Activated naive CD4-positive, alpha-beta T cell (primary cell): ENCODE measurements at places on chromosomes 16 and 17.

DNA sequence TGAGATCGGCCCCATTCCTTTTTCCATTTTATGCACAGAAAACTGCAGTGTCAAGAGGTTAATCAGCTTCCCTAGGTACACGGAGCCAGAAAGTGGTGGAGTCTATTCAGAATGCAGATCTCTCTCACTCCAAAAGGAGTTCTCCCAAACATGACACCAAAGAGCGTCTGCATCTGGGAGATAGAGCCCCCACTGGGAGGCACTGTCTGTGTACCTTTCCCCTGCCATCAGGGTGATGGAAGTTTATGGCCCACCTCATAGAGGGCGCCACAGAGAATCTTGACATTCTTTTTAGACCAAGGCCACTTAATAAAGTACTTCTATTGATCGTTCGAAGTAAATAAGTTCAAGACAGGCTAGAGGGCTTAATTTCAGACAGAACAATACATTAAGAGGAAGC, 493.7 kb upstream of the ERCC4 start:
- DNase-seq, result no peak

DNA sequence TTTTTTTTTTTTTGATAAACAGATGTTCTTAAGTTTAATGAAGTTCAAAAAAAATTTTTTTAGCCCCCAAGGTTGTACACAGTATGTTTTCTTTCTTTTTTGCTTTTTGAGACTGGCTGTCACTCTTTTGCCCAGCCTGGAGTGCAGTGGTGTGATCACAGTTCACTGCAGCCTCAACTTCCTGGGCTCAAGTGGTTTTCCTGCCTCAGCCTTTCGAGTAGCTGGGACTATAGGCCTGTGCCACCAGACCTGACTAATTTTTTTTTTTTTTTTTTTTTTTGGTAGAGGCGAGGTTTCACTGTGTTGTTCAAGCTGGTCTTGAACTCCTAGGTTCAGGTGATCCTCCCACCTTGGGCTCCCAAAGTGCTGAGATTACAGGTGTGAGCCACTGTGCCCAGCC, 12.8 kb downstream of the ITGAE start:
- no peak for DNase-seq

DNA sequence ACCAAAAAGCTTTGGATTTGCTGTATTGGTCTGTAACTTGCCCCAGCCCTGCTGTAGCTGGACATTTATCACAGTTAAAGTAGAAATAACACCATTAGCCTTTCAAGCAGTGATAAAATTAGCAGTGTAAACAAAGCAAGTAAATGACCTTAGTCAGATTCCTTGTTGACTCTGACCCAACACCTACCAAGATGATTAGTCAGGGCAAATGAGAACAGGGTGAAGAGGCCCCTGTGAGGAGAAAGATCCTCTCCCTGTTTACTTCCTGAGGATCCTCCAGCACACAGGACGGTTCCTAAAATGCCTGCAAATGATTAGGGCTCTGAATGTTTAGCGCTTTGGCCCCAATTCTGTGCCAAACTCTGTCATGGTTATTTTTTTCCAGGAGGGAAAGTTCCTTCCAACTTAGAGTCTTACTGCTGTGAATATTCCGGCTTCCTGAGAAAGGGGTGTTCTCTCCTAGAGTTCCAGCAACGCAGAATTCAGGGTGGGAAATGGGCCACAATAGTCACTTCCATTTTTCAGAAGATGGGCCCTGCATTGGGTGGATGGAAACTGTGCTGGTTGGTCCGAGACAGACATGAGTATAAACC, 259.0 kb upstream of the MYOCD start:
- DNase-seq, result no peak

DNA sequence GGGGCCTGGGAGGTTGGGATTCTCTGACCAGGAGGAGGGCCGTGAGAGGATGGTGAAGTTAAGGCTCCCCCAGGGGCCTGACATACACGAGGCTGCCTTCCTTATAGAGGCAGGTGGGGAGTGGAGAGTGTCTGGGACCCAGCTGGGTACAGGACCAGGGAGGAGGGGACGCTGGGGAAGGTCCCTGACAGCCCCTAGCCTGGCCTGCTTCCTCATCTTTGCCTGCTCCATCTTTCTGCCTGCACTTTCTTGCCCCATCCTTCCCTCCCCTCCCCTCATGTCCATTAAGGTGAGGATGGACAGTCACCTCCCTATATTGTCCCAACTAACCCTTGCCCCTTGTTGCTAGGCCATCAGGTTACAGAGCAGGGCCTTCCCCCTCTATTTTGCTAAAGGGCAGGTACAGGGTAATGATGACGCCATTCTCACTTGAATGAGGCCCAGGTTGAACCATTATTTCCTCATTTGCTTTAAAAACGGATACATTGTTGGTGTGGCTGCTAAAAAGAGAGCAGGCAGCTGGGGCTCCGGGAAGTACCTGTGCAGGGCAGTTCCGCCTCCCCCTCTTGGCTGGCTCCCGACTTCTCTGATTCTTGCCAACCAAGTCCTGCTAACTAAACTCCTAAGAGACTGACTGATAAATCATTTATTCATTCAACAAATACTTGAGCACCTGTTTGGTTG, 1.3 kb downstream of the C17orf99 start:
- DNase-seq, result no peak

GRCh38 chr16:73124665-73125375, 76.9 kb upstream of the ZFHX3 start:
- no peak for DNase-seq

DNA sequence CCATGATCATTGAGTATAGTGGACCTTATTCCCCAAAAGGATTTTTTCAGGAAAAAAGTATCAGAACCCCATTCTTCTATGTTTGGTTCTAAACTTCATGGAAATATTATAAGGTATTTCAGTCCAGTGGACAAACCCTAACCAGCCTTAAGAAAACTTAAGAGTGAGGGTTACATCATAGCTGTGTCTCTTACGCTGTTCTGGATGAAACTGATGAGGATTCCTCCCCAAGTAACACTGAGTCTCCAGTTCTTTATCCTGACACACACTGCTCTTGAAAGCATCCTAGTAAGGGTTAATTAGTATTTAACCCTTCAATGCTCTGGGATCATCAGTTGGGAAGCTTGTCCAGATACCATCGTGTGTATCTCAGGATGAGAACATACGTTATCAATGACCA, 5.0 kb downstream of the LYRM1 start:
- no peak for DNase-seq

DNA sequence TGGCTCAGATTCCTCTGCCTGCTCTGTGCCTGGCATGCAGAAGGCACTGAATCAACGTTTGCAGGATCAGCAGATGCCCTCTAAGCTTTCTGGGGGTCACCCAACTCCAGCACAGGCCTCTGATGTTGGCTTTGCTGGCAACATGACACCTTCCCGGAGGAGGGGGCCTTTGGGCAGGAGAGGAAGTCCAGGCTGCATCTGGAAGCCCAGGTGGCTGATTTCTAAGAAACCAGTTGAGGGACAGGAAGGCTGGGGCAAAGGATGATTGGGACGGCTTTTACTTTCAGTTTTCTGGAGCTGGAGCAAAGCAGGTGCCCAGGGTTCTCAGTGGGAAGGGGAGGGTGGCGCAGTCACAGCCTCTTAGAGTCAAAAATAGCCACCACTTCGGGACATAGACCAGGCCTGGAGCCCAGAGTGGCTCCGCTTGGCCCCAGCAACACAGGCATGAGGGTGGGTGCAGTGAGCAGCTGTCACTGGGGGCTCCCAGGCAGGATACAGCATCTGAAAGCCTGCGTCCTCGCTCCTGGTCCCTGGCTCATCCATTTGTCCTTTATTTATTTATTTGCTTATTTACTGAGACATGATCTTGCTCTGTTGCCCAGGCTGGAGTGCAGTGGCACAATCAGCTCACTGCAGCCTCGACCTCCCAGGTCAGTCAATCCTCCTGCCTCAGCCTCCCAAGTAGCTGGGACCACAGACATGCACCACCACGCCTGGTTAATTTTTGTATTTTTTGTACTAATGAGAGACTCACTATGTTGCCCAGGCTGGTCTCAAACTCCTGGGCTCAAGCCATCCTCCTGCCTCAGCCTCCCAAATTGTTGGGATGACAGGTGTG, 15.1 kb downstream of the SOCS1 start:
- no peak for DNase-seq

DNA sequence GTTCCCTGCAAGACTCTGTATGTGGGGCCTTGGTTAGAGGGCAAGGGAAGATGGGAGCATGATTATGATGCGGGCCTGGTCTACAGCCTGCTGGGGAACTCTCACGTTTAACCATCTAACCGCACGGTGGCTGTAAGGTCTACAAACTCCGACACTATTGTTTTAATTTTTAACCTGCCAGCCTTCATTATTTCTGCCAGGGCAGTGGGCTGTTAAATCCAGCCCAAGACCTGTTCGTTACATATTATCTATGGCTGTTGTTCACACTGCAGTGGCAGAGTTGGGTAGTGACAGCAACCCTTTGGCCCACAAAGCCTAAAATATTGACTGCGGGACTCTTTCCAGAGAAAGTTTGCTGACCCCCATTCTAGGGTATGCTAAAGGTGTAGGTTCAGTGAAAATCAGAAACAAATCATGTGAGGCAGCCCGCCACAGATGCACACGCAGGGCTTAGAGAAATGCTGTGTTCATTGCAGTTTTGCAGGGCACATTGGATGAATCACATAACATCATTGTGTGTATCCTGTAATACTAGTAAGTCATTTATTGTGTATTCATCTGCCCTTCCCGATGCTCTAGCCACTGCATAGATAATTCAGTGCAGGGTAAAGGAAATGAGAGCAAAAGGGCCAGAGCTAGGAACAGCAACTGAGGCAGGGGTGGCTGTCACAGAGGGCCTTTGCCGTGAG, 14.3 kb downstream of the SNX29 start:
- no peak for DNase-seq

DNA sequence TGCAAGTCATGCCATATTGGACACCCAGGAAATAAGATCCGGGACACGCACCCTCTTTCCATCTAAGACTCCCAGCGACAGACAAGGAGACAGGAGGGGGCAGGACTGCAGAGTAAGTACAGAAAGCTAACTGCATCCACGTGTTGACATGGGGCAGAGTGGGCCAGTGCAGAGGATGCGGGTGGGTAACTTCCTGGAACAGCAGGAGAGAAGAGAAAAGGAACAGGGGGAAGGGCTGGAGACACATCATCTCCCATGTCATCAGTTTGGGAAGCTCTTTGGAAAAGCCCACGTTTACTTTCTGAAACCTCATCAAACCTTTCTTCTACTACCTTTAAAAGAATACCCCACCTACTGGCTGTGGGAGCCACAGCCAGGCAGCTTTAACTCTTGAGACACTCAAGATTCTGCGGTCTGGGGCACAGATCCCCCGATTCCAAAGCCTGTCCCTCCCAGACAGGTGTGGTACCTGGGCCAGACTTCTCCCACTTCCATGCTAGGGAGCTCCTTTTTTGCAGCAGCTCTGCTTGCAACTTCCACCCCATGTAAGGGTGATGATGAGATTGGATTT, 273.5 kb upstream of the RPL38 start:
- DNase-seq, result no peak

DNA sequence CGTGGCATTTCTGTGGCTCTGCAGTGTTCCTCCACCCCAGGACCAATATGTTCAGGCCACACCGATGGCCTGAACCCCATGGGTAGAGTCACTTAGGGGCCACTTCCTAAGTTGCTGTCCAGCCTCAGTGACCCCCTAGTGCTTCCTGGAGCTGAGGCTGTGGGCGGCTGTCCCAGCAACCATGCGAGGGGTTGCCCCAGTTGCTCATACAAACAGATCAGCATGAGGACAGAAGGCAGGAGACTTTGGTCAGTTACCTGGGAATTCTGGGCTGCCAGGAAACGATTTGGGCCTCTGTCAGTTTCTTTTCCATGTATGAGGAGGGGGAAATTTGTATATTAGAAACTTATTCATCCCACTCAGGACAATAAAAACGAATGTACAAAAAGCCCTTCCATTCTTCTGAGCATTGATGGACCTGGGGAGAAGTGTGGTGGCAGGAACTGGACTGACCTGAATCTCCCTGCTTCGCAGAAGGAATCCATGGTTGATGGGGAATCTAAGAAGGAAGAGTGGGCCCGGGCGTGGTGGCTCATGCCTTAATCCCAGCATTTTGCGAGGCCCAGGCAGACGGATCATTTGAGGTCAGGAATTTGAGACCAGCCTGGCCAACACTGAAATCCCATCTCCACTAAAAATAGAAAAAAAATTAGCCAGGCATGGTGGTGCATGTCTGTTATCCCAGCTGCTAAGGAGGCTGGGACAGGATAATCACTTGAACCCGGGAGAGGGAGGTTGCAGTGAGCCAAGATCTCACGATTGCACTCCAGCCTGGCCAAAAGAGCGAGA, 4.9 kb upstream of the IL32 start:
- no peak for DNase-seq

GRCh38 chr17:74951065-74951464, 15.4 kb downstream of the OTOP3 start:
- no peak for DNase-seq
